Right renal cortex interstitium (tissue), 3 donors: ENCODE measurements at places on chromosomes 1 and 21. TPM values are rescaled to one million over a fixed set of nuclear protein-coding genes. Genes with fewer than 3 reads are reported as not detected.

- DNase-seq, result no peak
Measured at GRCh38 chr1:3153902-3154795, 85.1 kb downstream of the PRDM16 start.

- no peak for DNase-seq
Measured at GRCh38 chr1:239422818-239423217, 36.5 kb downstream of the CHRM3 start.

Gene TRIM17
- polyA plus RNA-seq, result 5.0 TPM

Gene LRRC3
- 3.8 TPM for polyA plus RNA-seq

Gene CLCA4
- polyA plus RNA-seq, result not detected

Gene ANKRD65
- 5.0 TPM for polyA plus RNA-seq

DNA sequence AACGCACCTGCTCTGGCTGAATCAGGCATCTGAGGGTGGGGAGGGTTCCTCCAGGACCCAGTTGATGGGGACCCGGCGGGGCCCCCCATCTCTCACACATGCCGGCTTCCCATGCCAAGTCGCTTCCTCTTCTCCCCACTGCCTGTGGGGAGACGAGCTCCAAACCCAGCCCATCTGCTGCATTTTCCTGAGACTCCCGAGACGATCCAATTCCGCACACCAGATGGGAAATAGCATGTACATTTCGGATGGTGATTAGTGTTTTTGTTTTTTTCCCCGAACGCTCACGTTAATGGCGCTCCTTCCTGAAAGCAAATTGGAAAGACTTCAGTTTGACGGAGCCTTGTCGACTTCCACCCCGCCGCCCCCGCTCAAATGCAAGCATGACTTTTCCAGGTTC, 13.2 kb upstream of the GRIK3 start:
- no peak for DNase-seq

DNA sequence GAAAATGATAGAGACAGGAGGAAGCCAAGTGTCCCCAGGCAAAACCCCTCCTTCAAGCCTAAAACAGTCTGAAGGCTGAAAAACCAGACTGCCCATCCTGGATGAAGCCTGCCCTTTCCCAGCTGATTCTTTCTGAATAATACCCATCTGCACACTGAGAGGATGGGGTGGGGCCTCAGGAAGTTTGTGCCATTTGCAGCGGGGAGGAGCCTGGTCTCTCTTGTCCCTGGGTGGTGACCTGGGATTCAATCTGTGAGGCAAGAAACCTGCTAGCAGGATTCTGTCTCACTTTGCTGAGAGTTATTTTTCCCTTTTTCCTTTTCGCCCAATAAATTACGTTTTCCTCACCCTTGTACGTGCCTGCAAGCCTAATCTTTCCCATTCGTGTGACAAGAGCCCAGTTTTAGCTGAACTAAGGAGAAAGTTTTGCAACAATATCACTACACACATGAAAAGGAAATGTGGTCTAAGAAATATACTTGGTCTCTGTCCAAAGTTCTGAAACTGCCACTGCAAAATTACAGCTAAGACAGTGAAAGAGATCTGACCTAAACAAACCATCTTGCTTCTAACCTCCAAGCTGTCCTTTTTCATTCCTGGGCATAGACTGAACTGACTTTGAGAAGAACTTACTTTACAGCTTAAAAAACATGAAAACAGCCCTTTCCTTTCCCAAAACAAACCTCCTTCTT, 105.0 kb downstream of the COP1 start:
- no peak for DNase-seq

DNA sequence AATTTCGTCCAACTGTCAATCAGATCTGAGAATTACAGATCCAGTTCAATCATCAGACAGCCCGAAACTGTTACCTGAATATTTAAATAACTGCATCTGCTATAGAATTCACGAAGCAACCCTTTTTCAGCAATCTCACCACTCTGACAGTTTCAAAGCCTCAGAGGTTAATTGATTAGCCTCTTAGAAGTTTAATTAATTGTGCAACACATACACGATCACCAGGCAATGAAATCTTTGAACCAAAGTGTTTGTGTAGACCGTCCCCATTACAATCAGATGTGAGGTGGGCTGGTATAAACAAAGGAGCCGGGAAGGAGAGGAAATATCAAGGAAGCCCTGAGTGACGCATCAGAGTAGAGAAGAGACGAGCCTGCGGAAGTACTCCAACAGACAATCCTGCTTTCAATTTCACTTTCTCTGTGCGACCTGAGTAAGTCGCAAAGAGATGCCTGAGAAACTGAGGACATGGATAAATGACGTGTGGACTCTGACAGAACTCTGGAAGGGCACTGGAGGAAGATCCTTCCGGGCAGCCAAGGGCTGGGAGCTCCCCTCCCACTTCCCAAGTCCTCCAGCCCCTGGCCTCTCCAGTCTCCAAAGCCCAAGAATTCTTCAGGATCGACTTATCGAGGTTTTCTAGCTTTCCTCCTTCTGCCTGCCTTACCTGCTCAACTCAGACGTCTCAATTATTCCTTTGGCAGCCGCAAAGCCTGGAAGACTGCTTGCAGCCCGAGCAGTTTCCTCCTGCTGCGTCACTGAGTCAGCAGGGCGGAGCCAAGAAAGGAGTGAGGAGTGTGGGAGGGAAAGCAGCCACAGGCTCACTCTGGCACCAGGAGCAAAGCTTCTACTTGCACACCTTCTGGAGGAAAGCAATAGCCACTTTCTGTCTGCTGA, at the start of gene RNASEL:
Gene RNASEL, minus strand, starts transcription at position 757 of the 897 bp plus-strand sequence. CDS start 2,450 bp downstream, outside the sequence.
- no peak for DNase-seq

Gene TGFBR3
- polyA plus RNA-seq, result 120 TPM

Gene JMJD4
- 18.9 TPM for polyA plus RNA-seq

DNA sequence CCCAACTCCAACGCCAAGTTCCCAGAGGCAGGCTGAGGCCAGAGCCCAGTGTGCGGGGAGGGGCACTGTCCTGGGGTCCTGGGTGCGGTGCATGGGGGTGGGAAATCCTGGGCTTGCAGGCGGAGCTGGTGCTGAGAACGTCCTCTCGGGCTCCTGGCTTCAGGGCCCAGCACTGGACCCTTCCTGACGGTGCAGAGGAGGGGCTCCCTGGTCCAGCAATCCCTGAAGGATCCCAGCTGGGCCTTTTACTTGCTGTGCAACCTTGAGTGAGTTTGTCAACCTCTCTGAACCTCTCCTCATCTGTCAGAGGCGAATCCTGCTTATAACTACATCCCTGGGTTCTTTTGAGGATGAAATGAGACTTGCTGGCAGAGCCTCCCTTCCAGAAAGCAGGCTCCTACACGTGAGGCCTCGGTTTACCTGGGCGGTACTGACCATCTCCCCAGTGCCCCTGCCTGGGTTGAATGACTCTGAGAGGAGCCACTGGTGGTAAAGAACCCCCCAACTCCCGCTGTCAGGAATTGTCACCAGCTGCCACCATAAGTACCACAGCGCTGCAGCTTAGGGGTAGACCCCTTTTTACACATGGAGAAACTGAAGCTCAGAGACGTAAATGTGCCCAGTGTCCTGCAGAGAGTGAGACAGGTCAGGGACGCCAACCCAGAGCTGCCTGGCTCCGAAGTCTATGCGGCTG, 77.3 kb downstream of the DHRS3 start:
- DNase-seq, result no peak

Gene HMGCL
- 67.9 TPM for polyA plus RNA-seq

Gene CFHR3
- 0.17 TPM for polyA plus RNA-seq

DNA sequence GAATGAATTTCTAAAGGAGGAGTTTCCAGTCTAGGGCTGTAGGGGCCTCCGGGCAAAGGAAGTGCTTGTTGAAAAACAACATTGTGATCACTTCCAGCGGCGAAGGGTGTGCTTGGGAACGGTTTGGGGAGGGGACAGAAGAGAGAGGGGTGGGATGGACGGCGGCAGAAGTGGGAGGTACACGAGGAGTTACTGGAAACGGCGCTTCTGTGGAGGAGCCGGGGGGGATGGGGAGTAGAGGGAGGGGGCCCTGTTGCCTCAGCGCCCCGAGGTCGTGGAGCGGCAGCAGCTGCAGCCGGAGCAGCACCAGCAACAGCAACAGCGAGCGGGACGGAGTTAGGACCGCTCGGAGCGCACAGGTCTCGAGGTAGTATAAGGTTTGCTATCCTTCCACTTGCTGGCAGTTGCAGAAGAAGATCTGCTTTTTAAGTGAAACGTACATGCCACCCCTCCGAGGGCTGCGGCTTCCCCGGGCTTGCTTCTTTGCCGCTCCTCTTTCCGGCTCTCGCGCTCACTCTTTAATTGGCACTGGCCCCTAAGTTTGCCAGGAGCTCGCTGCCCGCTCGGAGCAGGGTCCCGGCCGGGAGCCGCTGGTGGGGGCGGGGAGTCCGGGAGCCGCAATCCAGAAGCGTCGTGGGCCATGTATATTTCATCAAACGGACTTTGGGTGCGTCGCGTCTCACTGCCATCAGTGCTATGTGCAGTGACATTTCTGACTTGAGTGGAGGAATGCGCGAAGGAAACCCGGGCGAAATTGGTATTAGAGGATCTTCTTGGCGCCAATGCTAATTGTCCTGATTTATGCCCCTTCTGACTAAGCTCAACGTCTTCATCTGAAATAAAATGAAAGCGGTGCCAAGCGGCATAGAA, 771 bp upstream of the NTNG1 start:
- DNase-seq, result no peak

Gene TMEM61
- 1.2 TPM for polyA plus RNA-seq
